ENCODE measurements at places on chromosomes 3 and 15. TPM values are rescaled to one million over a fixed set of nuclear protein-coding genes. Genes with fewer than 3 reads are reported as not detected.
A peak's percentile ranks its signal among the peaks of the same experiment; 100 is the strongest.

GRCh38 chr3:37519661-37520060 lies 342.0 kb upstream of the CTDSPL start:
- H3K4me1 ChIP-seq: no peaks in the 10 kb centered on the region
- H3K27ac ChIP-seq: no peak overlapping the region
- H3K36me3 ChIP-seq: no peaks in the 10 kb centered on the region

- H3K4me1 ChIP-seq: peaks cover 85% of the 10 kb centered on the region
- no peak overlapping the region for H3K27ac ChIP-seq
- peaks cover 15% of the 10 kb centered on the region for H3K36me3 ChIP-seq
- DNase-seq: no peak
- H3K27me3 ChIP-seq: no peaks in the 10 kb centered on the region
Measured at GRCh38 chr15:85480923-85481322, 100.5 kb downstream of the AKAP13 start.

GRCh38 chr3:153385343-153385742 lies 223.3 kb downstream of the RAP2B start:
- H3K4me3 ChIP-seq: no peak overlapping the region
- DNase-seq: no peak
- H3K27me3 ChIP-seq: no peaks in the 10 kb centered on the region
- no peak overlapping the region for H3K27ac ChIP-seq
- H3K36me3 ChIP-seq: no peaks in the 10 kb centered on the region
- H3K4me1 ChIP-seq: no peaks in the 10 kb centered on the region

GRCh38 chr3:145739926-145740325 lies 421.1 kb downstream of the PLOD2 start:
- no peak overlapping the region for H3K4me3 ChIP-seq
- no peak for DNase-seq
- H3K36me3 ChIP-seq: no peaks in the 10 kb centered on the region
- H3K27me3 ChIP-seq: no peaks in the 10 kb centered on the region

DNA sequence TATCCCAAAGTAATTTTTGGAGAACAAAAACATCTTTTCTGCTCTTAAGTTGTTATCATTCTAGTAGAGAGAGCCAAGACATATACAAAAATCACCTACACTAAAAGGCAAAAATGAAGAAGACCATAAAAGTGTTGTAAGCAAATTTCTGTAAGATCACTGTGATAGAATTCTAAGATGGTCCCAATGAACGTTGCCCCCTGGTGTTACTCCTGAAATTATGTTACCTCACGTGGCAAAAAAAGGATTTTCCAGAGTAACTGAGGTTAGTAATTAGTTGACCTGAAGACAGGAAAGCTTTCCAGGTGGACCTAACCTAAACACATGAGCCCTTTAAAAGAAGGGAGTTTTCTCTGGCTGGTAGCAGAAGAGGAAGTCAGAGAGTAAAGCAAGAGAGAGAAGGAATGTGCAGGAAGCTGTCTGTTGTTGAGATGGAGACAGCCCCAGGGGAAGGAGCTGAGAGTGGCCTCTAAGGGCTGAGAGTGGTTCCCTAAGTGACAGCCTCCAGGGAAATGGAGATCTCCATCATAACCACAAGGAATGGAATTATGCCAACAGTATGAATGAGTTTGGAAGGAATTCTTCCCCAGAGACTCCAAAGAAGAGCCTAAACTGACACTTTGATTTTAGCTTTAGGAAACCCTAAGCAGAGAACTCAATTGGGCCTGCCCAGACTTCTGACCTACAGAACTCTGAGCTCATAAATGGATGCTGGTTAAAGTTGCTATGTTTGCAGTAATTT lies 205.9 kb downstream of the CD47 start:
- no peak for DNase-seq
- no peaks in the 10 kb centered on the region for H3K36me3 ChIP-seq
- H3K4me3 ChIP-seq: no peak overlapping the region
- no peak overlapping the region for H3K27ac ChIP-seq

- H3K27ac ChIP-seq: no peak overlapping the region
- H3K4me1 ChIP-seq: peaks cover 9% of the 10 kb centered on the region
- peaks cover 4% of the 10 kb centered on the region for H3K27me3 ChIP-seq
- DNase-seq: no peak
- H3K36me3 ChIP-seq: no peaks in the 10 kb centered on the region
Measured at GRCh38 chr15:68348081-68348480, 70.5 kb downstream of the FEM1B start.

GRCh38 chr15:100867433-100867832 lies 12.2 kb upstream of the ALDH1A3 start:
- H3K27ac ChIP-seq: no peak overlapping the region
- peaks cover 9% of the 10 kb centered on the region for H3K27me3 ChIP-seq
- no peaks in the 10 kb centered on the region for H3K36me3 ChIP-seq
- DNase-seq: no peak
- H3K4me3 ChIP-seq: no peak overlapping the region

GRCh38 chr3:161203485-161204098 lies 17.5 kb upstream of the NMD3 start:
- DNase-seq: no peak
- H3K27ac ChIP-seq: no peak overlapping the region
- peaks cover 2% of the 10 kb centered on the region for H3K27me3 ChIP-seq
- no peaks in the 10 kb centered on the region for H3K36me3 ChIP-seq
- no peak overlapping the region for H3K4me3 ChIP-seq

DNA sequence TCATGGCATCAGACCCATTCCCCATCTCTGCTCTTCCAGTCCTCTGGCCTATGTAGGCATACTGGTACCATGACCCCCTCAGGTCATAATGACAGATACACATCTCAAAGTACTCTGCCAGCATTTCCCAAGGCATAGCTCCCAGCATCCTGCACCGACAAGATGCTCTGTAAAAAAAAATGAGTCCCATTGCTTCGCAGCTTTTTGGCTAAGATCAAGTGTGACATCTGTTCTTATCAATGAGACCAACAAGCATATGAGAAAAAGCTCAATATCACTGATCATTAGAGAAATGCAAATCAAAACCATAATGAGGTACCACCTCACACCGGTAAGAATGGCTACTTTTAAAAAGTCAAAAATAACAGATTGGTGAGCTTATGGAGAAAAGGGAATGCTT lies 463.9 kb upstream of the PROK2 start:
- no peak overlapping the region for H3K27ac ChIP-seq
- no peak for DNase-seq
- peaks cover 11% of the 10 kb centered on the region for H3K4me1 ChIP-seq
- H3K27me3 ChIP-seq: peaks cover 7% of the 10 kb centered on the region

DNA sequence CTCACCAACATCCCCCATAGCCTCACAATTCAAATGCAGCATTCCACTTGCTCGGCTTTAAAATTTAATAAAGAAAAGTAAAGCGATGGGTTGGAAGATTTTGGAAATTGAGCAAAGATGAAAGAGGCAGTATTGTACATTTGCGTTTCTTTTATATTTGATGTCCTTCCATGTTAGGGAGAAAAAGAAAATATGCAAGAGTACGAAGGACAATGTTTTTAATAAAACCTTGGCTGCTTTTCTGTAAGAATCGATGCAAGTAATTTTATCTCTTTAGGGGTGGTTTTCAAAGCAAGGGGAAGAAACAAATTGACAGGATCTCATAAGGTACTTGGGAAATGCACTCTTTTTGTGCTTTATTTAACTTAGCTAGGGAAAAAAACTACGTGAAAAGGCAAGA lies 61.8 kb upstream of the TSC22D2 start:
- no peak overlapping the region for H3K4me3 ChIP-seq
- no peak for DNase-seq
- H3K27ac ChIP-seq: no peak overlapping the region
- H3K4me1 ChIP-seq: no peaks in the 10 kb centered on the region

DNA sequence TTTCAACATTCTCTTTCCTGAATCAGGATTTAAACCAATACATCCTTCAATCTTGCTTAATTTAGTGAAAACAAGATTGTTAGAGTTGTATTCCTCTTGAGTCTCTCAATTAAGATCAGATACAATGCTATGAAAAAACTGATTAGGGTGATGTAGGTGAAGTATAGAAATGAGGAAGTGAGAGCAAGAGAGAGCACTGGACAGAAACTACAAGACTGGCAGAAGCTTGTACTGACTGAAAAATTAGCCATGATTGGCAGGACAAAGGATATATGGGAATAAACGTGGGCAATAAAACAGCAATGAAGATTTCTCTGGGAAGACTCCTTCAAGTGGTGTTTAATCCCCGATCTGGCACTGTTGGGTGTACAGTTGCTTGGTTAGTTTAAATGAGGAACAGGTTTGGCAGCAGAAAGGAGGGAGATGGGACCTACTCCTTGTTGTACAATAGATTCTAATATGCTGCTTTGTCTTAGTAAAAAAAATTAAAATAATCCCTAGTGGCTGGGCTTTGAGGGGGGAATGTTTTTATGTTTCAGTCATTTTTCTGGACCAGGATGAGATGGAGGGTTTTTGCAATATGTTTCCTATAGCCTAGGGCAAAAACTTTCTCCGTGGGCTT lies 252.7 kb downstream of the SLC9A9 start:
- peak overlapping the region; percentile 13 for H3K27ac ChIP-seq
- no peak overlapping the region for H3K4me3 ChIP-seq
- H3K27me3 ChIP-seq: no peaks in the 10 kb centered on the region
- peaks cover 14% of the 10 kb centered on the region for H3K4me1 ChIP-seq
- no peak for DNase-seq

- no peak overlapping the region for H3K27ac ChIP-seq
- no peak overlapping the region for H3K4me3 ChIP-seq
- H3K4me1 ChIP-seq: no peaks in the 10 kb centered on the region
- H3K27me3 ChIP-seq: no peaks in the 10 kb centered on the region
- H3K36me3 ChIP-seq: no peaks in the 10 kb centered on the region
Measured at GRCh38 chr15:65213241-65213640, 2.0 kb upstream of the CILP start.

DNA sequence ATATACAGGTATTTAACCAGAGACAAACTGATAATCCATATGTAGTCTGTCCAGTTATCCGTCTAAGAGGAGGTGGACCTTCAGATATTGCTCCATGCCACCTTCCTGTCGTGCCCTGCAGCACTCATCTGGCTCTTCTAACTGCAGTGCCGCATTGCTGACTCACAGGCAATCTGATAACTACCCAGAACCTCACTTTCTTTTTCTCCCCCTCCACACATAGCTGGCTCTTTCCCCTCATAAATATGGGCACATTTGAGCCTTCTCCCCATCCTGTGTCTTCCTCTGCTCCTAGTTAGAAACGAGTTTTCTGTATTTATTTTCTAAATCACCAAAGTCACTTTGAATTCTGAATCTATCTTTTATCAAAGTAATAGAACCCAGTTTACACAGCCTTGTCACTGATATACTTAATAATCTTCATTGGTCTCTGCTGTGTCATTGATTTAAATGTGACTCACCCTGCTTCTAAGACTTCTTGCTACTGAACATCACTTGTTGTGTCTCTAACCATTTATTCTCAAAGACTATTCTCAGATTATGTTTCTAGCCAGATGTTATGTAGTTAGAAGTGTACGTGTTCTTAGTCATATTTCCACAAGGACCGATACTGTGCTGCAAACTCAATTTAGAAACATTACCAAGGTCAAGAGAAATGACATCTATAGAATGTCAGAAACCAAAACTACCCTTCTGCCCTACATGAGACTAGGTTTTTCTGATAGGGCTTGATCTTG lies 17.4 kb upstream of the KCNMB2 start:
- DNase-seq: no peak
- H3K4me3 ChIP-seq: no peak overlapping the region
- H3K36me3 ChIP-seq: no peaks in the 10 kb centered on the region
- no peak overlapping the region for H3K27ac ChIP-seq
- no peaks in the 10 kb centered on the region for H3K4me1 ChIP-seq
- H3K27me3 ChIP-seq: no peaks in the 10 kb centered on the region

DNA sequence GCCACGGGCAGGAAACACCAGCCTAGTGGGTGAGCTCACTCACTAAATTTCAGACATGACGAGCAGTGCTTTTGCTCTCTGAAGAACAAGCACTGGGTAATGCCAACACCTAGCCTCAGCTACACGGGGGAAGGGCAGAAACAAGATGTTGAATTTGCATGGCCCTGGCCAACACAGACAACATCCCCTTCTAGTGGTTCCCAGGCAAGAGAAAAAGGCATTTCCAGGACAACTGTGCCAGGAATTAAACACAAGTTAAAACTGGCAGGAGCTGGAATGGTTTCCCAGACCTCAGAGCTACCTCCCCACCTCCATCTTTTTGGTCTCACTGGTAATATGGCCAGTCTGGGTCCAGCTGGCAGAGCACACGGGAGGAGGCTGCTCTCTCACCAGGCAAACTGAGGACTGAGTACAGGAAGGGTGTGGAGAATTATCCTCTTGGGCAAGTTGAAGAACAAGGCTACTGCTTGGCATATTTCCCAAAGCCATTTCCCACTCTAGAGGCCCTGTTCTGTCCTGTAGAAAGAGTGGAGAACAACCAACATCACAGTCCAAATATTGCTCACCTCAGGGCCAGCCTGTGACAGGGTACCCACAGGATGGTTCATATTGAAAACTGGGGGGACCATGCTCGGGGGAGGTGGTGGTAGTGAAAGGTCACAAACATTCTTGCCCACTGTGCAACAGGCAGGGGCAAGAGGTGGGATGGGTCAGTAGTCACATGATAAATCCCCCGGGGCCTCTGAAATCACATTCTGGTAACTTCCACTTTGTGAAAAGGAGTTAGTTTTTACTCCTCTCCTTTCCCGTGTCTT lies 26.5 kb downstream of the TSPAN3 start:
- peak overlapping the region; percentile 75 for H3K27ac ChIP-seq
- H3K4me3 ChIP-seq: no peak overlapping the region

DNA sequence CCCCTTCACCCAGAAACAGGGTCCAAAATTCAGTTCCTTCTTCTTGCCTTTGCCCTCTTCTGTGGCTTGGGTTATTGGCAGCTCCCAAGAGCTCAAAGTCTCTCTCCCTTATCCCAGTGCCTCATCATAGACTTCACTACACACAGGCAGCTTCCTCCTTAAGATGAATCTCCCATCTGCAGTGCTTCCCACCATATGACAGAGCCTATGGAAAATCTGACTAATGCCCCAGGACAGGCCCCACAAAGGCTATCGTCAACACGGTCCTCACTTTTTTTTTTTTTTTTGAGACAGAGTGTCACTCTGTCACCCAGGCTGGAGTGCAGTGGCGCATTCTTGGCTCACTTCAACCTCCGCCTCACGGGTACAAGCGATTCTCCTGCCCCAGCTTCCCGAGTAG lies 194.1 kb downstream of the MEX3B start:
- H3K27ac ChIP-seq: no peak overlapping the region
- DNase-seq: no peak
- peaks cover 9% of the 10 kb centered on the region for H3K27me3 ChIP-seq
- no peaks in the 10 kb centered on the region for H3K4me1 ChIP-seq
- H3K36me3 ChIP-seq: no peaks in the 10 kb centered on the region
- H3K4me3 ChIP-seq: no peak overlapping the region

ATP13A4 gene
- 3.4 TPM for total RNA-seq

ARGFX gene
- total RNA-seq: not detected

MEGF11 gene
- total RNA-seq: not detected

STXBP5L gene
- not detected for total RNA-seq

ZPLD1 gene
- not detected for total RNA-seq

PAK6 gene
- total RNA-seq: 0.40 TPM

GOLGA6D gene
- not detected for total RNA-seq

COX17 gene
- total RNA-seq: 58.8 TPM

TRIM42 gene
- not detected for total RNA-seq

ECE2 gene
- not detected for total RNA-seq

HYKK gene
- 0.10 TPM for total RNA-seq

CHST13 gene
- total RNA-seq: not detected

Measured in activated B cell treated with CpG ODN at 0.5 μM for 24 hours (primary cell).